ENCODE measurements at places on chromosomes 12 and 14. TPM values are rescaled to one million over a fixed set of nuclear protein-coding genes. Genes with fewer than 3 reads are reported as not detected.

DNA sequence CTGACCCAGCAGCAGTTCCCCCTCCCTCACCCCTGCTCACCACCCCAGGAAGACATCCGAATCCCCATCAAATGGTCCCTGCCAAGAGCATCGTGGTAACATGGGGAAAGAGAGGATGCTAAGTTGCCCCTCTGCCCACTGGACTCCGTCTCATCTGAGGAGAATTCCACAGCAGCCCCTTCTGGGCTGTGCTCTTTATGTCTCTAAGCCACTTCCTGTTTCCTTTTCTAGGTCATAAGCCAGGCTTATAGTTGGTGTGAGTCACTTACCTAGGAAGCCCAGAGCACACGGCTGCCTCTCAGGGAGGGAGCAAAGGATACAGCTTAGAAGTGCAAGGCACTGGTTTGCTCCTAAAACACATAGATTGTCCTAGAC lies 76.0 kb downstream of the VCPKMT start:
- DNase-seq: no peak
- no peaks in the 10 kb centered on the region for H3K36me3 ChIP-seq
- no peak overlapping the region for H3K27ac ChIP-seq
- no peaks in the 10 kb centered on the region for H3K27me3 ChIP-seq
- no peaks in the 10 kb centered on the region for H3K4me1 ChIP-seq

- H3K36me3 ChIP-seq: no peaks in the 10 kb centered on the region
- DNase-seq: no peak
- H3K4me1 ChIP-seq: no peaks in the 10 kb centered on the region
- no peak overlapping the region for H3K27ac ChIP-seq
- H3K27me3 ChIP-seq: no peaks in the 10 kb centered on the region
- H3K4me3 ChIP-seq: no peak overlapping the region
These were observed 22.6 kb downstream of the DACT1 start for GRCh38 chr14:58660407-58660806.

- no peak overlapping the region for H3K27ac ChIP-seq
- H3K27me3 ChIP-seq: no peaks in the 10 kb centered on the region
- no peak for DNase-seq
- peaks cover 47% of the 10 kb centered on the region for H3K4me1 ChIP-seq
- H3K4me3 ChIP-seq: no peak overlapping the region
These were observed 106.5 kb downstream of the ETV6 start for GRCh38 chr12:11756022-11756421.

DNA sequence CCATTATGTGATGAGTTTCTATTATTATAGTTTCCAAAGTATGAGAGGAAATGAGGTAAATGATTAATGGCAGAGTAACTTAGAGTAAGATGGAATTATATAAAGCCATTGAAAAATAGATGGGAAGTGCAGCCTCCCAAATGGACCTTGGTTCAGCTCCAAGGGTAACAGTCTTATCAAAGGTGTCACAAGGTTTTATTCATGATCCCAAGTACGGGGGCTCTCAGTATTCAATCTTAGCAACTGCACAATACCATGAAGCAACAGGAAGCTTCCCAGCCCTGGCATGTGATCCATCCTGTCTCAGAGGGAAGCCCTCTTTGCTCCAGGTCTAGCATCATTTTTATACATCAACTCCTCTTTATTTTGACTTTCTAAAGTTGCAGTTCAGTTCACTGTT lies 948.2 kb downstream of the GALC start:
- H3K27me3 ChIP-seq: no peaks in the 10 kb centered on the region
- DNase-seq: no peak
- H3K27ac ChIP-seq: no peak overlapping the region
- no peak overlapping the region for H3K4me3 ChIP-seq

DNA sequence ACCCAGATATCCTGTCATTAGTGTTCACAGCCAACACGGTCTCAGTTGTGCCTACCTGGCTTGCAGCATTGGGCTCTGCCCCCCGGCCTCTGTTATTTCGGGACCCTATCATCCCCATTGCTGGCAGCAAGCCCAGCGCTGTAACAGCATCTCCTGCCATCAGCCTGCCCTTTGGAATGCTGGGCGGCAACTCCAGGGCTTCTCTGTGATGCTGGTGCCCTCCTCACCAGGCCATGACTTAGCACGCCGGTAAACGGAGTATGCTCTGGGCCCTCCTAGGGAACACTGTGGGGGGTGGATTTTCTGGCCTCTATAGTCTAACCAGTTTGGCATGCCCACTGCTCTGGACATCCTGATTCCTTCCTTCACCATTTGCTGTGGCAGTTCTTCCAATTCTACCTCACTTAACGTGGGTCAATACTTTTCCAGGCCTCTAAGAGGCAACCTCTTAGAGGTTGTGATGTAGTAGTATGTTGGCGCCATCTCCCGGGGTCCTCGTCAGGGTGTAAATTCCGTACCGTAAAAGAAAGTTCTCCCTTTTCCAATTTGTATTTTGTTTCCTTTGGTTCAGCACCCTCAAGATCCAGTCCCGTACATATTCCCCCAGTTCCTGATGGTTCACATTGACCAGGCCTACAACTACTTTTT lies 80.0 kb downstream of the SINHCAF start:
- no peaks in the 10 kb centered on the region for H3K4me1 ChIP-seq
- no peak overlapping the region for H3K4me3 ChIP-seq
- H3K27me3 ChIP-seq: no peaks in the 10 kb centered on the region
- no peak overlapping the region for H3K27ac ChIP-seq
- peak; percentile 60 for DNase-seq

DNA sequence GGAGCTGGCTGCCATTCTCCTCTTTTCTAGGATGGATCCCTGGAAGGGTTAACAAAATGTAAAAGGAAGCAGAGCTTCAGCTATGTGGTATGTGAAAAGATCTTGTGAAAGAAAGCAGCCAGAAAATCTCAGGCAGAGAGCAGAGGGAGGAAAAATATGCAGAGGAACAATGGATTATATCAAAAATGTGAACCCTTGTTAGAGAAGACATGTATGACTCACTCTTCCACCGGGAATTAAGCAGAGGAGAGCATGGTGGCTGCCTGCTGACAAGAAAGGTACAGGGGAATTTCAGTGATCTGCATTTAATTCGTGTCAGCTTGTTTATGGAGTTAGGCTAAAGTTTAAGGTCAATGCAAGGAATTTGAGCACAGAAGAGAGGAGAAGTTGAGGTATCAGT lies 46.3 kb downstream of the KCNA1 start:
- no peak overlapping the region for H3K4me3 ChIP-seq
- DNase-seq: no peak
- H3K4me1 ChIP-seq: peaks cover 13% of the 10 kb centered on the region
- H3K27ac ChIP-seq: no peak overlapping the region
- H3K36me3 ChIP-seq: no peaks in the 10 kb centered on the region

DNA sequence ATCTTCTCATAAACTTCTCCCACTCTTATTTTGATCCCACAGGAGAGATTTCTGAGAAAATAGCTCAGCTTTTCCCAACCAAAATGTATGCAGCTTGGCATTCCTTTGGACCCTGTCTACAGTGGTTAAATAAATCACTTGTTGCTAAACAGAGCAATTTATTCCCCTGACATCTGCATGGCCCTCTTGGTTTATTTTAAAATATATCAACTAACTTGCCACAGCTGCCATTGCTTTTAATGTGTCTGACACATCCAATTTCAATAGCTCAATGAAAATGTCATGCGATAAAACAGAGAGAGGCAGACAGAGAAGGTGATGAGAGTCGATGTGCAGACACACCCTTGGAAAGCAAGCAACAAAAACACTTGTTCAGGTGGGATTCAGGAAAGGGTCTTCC lies 128.3 kb downstream of the SSPN start:
- no peak overlapping the region for H3K4me3 ChIP-seq
- no peaks in the 10 kb centered on the region for H3K36me3 ChIP-seq
- H3K27ac ChIP-seq: no peak overlapping the region
- H3K4me1 ChIP-seq: no peaks in the 10 kb centered on the region

DNA sequence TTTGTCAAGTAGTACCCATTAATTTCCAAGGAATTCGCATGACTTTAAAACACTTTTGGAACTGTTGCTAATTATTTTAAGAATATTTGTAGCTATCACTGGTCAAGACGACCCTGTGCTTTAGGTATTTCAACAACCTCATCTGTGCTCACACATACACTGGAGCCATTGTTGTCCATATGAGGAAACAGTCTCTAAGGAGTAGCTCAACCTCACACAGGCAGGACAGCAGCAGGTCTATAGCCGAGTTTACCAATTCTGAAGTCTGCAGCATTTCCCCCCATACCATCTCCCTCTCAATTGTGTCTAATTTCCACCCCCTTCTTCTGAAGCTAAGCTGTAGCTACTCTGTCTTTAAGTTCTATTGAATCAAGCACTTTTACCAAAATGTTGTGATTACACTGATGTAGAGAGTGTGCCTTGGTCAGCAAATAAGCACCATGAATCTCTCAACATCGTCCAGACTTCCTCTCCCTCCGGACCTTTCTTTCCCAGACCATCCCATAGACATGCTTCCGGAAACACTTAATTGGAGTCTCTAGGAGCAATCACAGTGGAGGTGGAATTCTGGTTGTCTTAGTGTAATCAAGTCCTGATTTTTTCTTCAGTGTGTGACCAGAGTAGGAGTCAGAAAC lies 48.5 kb upstream of the NUAK1 start:
- no peak overlapping the region for H3K4me3 ChIP-seq
- H3K27me3 ChIP-seq: no peaks in the 10 kb centered on the region
- H3K4me1 ChIP-seq: peaks cover 46% of the 10 kb centered on the region
- no peak for DNase-seq

GRCh38 chr14:97164021-97164420 lies 366.8 kb downstream of the VRK1 start:
- no peaks in the 10 kb centered on the region for H3K27me3 ChIP-seq
- H3K36me3 ChIP-seq: no peaks in the 10 kb centered on the region
- H3K27ac ChIP-seq: no peak overlapping the region
- H3K4me3 ChIP-seq: no peak overlapping the region
- no peak for DNase-seq

- peaks cover 93% of the 10 kb centered on the region for H3K27me3 ChIP-seq
- no peaks in the 10 kb centered on the region for H3K36me3 ChIP-seq
- no peak overlapping the region for H3K27ac ChIP-seq
- no peak for DNase-seq
- peaks cover 36% of the 10 kb centered on the region for H3K4me1 ChIP-seq
- H3K4me3 ChIP-seq: no peak overlapping the region
These were observed 3.2 kb upstream of the CRIP1 start for GRCh38 chr14:105483300-105484068.

DNA sequence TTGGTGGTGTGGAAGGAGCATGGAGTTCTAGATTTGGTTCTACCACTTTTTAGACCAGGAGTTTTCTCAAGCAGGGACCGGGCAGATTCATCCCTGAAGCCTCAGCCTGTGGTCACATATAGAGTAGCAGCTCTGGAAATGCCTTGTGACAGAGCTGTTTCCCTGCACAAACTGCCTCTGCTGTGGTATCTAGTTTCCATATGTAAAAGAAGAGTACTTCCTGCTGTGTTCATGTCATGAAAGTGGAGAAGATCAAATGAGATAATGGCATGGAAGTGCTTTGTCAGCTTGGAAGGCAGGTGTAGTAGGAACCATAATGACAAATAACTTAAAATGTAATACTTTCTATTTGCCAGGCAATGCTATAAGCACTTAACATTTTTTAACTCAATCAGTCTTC lies 26.1 kb downstream of the OTUB2 start:
- H3K4me3 ChIP-seq: no peak overlapping the region
- H3K36me3 ChIP-seq: no peaks in the 10 kb centered on the region
- H3K4me1 ChIP-seq: peaks cover 4% of the 10 kb centered on the region
- H3K27me3 ChIP-seq: no peaks in the 10 kb centered on the region
- no peak for DNase-seq

- no peak overlapping the region for H3K27ac ChIP-seq
- no peaks in the 10 kb centered on the region for H3K4me1 ChIP-seq
- no peaks in the 10 kb centered on the region for H3K27me3 ChIP-seq
- DNase-seq: no peak
These were observed 31.3 kb downstream of the SOCS2 start for GRCh38 chr12:93603762-93604161.

DNA sequence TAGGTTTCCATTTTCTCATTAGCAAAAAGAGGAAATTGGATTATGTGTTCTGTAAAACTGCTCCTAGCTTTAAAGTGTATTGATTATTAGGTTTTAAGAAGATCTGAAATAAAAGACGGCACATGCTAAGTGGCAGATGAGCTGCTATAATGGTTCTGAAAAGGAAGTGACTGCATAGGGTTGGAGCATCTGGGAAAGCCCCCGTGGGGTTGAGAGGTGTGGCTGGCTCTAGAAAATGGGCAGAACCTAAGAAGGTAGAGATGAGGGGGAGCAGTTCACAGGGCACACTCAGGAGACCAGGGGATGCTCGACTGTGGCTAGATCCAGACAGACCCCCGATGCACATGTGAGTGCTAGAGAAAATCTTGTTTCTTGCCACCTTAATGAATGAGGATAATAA lies 1.9 kb downstream of the IFNG-AS1 start:
- H3K27me3 ChIP-seq: no peaks in the 10 kb centered on the region
- H3K36me3 ChIP-seq: no peaks in the 10 kb centered on the region
- no peak for DNase-seq
- H3K4me1 ChIP-seq: peaks cover 12% of the 10 kb centered on the region
- H3K4me3 ChIP-seq: no peak overlapping the region
- H3K27ac ChIP-seq: no peak overlapping the region

DNA sequence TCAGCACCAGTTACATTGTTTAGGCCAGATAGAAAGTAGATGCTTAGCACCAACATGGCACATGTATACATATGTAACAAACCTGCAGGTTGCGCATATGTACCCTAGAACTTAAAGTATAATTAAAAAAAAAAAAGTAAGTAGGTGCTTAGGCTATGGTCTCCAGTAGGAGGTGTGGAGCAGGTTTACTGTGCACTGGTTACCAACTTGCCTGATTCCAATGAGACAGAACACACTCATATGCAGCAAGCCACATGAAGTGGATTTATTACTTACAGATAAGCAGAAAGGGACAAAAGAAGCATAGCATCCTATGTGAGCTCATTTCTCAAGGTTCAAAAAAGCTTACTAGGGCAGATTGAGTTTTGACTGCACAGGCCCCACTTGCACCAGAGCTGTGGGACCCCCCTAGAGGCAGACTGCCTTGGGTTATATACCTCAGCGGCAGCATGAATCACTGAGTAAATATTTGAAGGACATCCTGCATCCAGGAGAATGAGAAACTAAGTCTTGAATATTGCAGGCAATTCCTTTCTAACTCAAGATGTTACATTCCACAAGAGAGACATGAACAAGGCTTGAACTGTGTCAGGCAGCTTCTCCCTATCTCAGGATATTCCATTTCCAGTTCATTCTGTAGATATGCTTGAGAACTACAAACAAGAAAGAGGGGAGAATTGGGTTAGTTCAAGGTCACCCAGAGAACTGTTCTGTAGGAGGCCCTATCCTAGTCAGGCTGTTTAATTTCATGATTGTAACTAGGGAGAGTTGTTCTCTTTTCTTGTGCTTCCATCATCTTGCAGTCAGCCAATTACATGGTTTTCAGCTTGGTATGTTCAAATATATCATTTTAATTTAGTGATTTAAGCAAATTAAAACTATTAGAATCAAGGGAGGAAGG lies 30.1 kb downstream of the LRFN5 start:
- H3K4me1 ChIP-seq: no peaks in the 10 kb centered on the region
- H3K27me3 ChIP-seq: no peaks in the 10 kb centered on the region
- no peaks in the 10 kb centered on the region for H3K36me3 ChIP-seq
- no peak for DNase-seq

GRCh38 chr14:54447231-54447692 lies 6.1 kb upstream of the CNIH1 start:
- no peak overlapping the region for H3K4me3 ChIP-seq
- H3K27me3 ChIP-seq: no peaks in the 10 kb centered on the region
- no peaks in the 10 kb centered on the region for H3K4me1 ChIP-seq
- H3K36me3 ChIP-seq: no peaks in the 10 kb centered on the region
- no peak overlapping the region for H3K27ac ChIP-seq

GRCh38 chr12:79326222-79326621 lies 364.5 kb downstream of the PAWR start:
- no peak overlapping the region for H3K27ac ChIP-seq
- H3K36me3 ChIP-seq: no peaks in the 10 kb centered on the region
- H3K4me1 ChIP-seq: peaks cover 20% of the 10 kb centered on the region
- no peaks in the 10 kb centered on the region for H3K27me3 ChIP-seq

The SPX gene
- 4.0 TPM for total RNA-seq

The BEST3 gene
- not detected for total RNA-seq
